ENCODE measurements at places on chromosomes 16 and 17. TPM values are rescaled to one million over a fixed set of nuclear protein-coding genes. Genes with fewer than 3 reads are reported as not detected.
A peak's percentile ranks its signal among the peaks of the same experiment; 100 is the strongest.

DNA sequence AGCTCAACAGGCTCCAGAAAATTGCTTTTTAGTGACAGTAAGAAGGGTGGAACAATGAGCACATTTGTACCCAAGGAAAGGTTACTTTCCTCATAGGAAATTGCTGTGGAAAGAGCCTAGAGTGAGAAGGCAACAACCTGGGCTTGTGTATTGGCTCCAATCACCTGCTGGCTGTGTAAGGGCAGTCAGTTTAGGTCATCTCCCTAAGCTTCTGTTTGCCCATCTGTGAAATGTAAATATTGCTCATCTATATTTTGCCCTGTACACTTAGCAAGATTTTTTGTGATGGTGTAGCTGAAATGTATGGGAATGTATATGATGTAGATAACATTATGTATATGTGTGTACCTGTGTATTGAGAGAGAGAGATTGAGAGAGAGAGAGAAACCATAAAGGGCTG is 225.2 kb upstream of the MPHOSPH6 start:
- no peak for DNase-seq

The EVI2B gene
- 32.7 TPM for total RNA-seq

The SCIMP gene
- 0.22 TPM for total RNA-seq

- DNase-seq = peak; percentile 86
Measured at GRCh38 chr17:81959362-81960129, 1.4 kb downstream of the NOTUM start.

The HNF1B gene
- total RNA-seq = 0.73 TPM

The RAB37 gene
- 5.8 TPM for total RNA-seq

DNA sequence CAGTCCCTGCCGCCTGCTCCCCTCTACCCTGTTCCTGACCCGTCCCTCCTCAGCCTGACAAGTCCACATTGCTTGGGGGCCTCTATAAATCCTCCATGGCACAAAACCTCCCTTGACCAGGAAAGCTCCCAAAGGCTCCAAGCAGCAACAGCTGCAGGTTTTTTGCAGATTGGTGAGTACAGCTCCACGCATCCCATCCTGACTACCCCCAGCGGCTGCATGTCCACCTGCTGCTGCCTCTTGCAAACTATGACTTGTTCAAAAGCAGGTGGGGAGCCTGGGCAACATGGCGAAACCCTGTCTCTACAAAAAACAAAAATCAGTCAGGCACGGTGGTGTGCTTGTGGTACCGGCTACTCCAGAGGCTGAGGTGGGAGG is 122.8 kb downstream of the ANKRD11 start:
- no peak for DNase-seq

Data from CD8-positive, alpha-beta memory T cell (primary cell).